ENCODE measurements at places on chromosomes 2 and 18.

- DNase-seq: no peak
Measured at GRCh38 chr2:176581557-176582165, 312.4 kb downstream of the MTX2 start.

DNA sequence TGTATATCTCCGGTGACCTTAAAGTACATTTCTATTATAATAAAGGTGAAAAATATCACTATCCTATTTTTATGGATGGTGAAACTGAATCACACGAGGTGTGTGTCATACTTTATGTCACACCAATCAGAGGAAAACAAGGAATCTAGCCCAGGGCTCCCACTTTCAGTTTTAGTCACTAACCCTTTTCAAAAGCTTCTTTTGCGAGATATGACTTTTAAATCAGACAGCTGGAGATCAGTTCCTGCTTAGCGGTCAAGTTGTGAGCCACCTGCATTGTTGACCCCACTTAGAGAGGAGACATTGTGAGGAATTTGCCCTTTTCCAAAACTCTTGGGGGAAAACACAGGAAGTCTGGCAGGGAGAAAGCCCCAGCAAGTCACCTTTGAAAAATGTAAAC, 70.5 kb downstream of the CPS1 start:
- no peak for DNase-seq

DNA sequence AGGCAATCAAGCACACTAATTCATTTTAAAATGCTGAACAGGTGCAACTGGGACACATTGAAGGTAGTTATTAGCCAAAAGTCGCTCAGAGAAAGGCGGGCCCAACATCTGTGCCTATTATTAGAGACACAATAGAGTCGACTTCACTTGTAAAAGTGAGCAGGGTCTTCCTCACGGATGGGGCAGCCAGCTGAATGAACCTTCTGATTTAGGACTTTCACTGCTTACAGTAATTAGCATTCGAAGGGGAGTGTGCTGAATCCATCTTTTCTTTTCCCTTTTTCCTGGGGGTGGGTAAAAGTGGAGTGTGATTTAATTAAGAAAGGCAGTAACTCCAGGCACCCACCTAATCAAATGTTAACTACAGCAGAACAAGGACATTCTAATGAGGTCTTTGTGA, 677.7 kb downstream of the DCDC2C start:
- DNase-seq: peak; percentile 89

DNA sequence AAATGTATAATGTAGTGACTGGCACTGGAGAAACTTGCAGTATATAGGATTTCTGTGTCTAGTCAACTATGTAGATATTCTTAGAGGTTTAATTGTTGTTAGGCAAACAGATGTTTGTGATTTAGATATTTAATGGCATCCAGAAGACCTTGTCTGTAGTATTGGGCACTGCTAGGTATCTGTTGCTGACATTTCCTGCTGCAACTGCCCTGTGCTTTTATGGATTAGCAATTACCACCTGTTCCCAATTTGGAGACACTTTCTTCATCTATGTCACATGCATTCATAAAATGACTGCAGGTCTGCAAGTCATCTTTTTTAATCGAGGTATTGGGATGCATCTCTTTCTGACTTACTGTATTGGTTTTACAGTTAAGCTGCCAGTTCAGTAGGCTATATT, 71.3 kb downstream of the ITGA4 start:
- DNase-seq: no peak

GRCh38 chr2:207473049-207473930, 56.5 kb upstream of the CREB1 start:
- peak; percentile 76 for DNase-seq

DNA sequence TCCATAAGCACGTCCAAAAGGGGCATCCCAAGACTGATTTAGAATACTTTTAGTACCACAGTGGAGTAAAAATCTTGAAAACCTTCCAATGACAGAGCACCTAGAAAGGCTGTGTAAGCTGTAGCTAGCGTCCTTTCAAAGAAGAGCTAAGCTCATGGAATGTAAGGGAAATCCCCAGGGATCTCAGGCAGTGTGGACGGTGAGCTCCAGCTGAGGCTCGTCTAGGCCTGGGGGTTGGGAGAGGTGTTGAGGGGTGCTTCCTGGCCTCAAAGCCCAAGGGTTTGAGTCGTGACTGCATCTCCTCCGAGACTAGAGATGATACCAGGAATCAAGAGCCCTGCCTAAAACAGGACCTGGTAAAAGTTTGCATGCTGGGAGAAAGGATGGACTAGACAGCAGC, 7.6 kb downstream of the CTIF start:
- no peak for DNase-seq

DNA sequence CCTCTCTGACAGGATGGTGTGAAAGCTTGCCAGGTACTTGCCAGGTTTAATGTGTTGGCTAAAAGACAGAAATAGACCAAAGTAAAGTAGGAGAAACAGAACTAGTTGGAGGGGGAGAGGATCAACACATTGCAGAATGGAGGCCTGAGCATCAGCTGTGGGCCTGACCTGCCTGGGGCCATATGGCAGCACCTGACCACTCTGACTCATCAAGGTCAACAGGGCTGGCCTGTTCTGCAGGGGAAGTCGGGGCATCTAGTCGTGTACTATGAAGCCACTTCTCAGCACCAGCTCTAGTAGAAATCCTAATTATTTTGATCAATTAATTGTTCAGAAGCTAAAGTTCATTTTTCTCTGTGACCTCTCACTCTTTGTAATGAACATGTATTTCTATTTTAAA, 35.8 kb upstream of the NOSTRIN start:
- no peak for DNase-seq

GRCh38 chr2:120765678-120766469, 30.2 kb downstream of the GLI2 start:
- DNase-seq: no peak

- no peak for DNase-seq
Measured at GRCh38 chr18:39425172-39425850, 1859.7 kb upstream of the CELF4 start.

GRCh38 chr2:181058378-181059269, 78.2 kb downstream of the UBE2E3 start:
- no peak for DNase-seq

DNA sequence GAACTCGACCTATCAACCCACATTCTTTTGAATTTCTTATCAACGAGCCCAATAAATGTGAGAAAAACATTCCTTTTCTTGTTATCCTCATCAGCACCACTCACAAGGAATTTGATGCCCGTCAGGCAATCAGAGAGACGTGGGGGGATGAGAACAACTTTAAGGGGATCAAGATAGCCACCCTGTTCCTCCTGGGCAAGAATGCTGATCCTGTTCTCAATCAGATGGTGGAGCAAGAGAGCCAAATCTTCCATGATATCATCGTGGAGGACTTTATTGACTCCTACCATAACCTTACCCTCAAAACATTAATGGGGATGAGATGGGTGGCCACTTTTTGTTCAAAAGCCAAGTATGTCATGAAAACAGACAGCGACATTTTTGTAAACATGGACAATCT, 378.2 kb downstream of the STK39 start:
- DNase-seq: no peak

GRCh38 chr2:240892356-240892755, 3.6 kb downstream of the MAB21L4 start:
- no peak for DNase-seq

- DNase-seq: no peak
Measured at GRCh38 chr18:46374850-46375249, 270.7 kb downstream of the HAUS1 start.

DNA sequence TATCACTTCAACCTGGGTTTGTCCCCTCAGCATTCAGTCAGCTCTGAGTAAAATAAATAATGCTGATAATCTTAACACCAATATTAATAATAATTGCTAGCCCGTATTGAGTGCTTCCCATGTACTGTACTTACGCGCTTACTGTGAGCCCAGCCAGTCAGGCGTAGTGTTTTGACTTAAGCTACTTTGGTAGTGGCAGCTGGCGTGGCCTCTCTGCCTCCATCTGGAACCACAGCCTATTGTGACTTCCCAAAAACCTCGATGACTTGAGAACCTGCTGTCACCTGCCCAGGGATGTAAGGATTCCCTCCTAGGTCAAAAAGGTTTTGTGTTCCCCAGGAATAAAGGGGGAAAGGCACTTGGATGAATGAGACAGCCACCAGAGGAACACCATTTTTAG, 53.2 kb downstream of the SUMO1 start:
- DNase-seq: no peak

DNA sequence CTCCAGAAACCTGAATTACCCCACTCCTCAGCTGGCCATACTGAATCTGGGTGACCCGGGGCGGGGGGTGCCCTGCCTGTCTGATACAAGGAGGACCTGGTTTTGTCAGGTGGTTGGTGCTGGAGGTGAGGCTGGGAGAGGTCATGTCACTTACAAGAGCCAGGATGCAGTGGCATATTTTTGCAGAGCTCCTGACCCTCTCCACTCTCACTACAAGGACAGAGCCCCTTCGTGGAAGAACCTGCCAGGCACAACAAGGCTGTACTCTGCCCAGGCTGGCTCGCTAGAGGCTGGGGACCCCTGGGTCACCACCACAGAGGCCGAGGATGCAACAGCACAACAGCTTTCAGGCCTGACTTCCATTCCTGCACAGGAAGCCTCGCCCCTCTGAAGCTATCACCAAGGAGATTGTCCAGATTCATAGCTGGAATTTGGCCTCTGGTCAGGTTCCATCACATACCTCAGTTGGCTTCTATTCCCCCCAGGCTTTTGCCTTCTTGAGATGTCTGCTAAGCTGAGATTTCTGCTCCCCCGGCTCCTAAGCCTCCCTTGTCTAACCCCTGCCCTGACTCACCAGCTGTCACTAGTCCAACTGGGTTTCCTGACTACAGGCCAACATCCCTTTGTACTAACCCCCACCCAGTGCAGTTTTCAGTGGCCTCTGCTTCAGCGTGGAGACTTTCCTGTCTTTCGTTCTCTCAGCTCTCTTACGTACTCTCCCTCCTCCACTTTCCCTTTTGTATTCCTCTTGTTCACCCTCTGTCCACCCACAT, 132.5 kb upstream of the EPAS1 start:
- no peak for DNase-seq

- DNase-seq: no peak
Measured at GRCh38 chr18:29925566-29925965, 1117.0 kb downstream of the DSC3 start.

DNA sequence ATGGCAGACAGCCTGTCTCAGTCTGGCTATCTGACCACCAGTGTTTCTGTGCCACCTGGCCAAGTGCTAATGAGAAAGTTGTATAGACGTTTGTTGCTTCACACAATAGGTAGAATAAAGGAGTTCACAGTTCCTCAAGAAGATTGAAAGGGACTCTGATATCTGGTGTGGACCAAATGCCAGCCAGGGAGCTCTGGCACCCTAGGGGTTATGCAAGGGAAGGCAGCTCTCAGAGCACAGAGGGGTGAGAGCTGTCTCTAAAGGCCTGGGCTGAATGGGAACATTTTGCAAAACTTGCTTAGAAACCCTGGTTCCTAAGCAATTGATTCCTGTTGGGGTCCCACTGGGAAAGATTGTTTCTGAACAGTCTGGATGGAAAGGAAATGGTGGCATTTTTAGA, 553.8 kb downstream of the EPHA4 start:
- DNase-seq: no peak

GRCh38 chr2:236633219-236633570, 63.6 kb downstream of the ACKR3 start:
- DNase-seq: no peak

GRCh38 chr2:20544153-20544747, 97.4 kb downstream of the RHOB start:
- DNase-seq: no peak

DNA sequence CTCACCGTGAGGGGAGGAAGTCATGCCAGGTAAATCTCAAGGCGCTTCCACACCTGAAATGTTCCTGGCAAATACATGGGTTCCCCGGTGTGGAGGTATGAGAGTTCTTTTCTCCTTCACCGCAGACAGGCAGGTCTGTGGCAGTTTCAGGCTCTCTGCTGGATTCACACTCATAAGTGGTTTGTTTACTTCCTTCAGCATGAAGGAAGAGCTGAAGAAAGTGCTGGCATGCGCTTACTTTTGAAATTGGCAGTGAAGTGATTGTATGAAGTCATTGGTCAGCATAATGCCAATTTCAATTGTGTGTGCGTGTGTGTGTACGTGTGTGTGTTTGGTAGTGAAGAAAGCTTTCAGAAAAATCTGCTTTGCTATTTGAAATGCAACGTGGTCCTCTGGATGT, 43.4 kb downstream of the RNF144A start:
- DNase-seq: no peak

DNA sequence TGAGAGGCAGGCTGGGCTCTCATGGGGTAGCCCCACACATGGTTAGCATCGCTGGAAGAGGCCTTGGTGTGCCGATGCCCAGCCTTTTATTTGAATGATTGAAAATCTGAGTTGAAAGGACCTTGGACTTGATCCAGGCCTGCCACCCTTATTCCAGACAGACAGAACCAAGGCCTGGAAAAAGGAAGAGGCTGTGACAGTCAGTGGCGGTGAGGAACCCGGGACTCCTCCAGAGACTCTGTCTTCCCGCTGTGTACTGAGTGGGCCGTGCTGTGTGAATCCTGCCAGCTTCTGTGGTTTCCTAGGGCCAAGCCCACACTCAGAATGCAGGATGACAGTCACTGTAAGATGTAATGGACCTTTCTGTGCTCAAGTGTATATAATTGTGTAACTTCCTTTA, 218.5 kb downstream of the LDLRAD4 start:
- DNase-seq: no peak

All from NCI-H2081 (cell line).